Stimulated activated memory B cell treated with anti-CD40 and anti-IgM and Interleukin-4, amounts not matched to agents 10 μg/mL and 1 μg/mL and 100 μg/mL, for 72 hours (primary cell): ENCODE measurements at places on chromosomes 11 and 22.

DNA sequence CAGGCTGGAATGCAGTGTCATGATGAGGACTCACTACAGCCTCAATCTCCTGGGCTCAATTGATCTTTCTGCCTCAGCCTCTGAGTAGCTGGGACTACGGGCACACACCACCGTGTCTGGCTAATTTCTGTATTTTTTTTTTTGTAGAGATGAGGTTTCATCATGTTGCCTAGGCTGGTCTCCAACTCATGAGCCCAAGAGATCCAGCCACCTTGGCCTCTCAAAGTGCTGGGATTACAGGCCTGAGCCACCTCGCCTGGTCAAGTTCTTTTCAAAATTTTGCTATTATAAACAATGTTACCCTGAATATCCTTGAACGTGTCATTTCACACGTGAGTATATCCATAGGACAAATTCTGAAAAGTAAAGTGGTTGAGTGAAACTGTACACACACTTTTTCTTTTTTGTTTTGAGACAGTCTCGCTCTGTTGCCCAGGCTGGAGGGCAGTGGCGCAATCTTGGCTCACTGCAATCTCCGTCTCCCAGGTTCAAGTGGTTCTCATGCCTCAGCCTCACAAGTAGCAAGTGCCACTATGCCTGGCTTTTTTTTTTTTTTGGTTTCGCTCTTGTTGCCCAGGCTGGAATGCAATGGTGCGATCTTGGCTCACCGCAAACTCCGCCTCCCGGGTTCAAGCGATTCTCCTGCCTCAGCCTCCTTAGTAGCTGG is 21.6 kb upstream of the EP300 start:
- ATAC-seq: no peak

DNA sequence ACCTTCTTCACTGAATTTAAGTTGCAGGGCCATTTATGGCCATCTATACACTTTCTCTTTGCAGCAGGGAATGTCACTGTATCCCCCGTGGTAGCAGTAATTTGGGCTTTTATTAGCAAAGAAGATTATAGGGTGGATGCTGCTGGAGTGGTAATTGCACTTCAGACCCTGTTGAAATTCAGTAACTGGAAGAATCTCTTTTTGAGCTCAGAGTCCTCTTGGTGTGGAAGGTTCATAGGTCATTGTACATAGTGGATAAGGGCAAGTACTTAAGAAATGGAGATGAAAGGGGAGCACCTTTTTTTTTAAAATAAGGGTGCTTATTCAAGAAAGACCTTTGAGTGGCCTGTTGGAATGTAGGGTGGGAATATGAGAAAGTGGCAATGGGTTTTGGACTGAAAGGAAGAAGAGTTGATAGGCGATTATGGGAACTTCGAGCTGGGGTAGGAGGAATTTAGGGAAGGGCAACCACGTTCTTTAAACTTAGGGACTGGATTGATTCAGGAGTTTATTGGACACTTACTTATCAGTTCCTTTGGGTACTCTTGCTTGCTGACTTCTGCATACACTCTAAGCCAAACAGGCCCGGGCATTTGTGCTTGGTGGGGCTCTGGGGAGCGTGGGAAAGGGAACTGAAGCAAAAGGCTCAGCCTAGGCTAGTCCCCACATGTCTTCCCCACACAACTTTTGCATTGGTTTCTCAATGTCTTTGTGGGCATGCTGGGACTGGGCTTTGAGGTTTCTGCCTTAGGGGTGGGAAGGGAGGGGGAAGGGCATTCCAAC is 26.5 kb downstream of the CTNND1 start:
- no peak for ATAC-seq

DNA sequence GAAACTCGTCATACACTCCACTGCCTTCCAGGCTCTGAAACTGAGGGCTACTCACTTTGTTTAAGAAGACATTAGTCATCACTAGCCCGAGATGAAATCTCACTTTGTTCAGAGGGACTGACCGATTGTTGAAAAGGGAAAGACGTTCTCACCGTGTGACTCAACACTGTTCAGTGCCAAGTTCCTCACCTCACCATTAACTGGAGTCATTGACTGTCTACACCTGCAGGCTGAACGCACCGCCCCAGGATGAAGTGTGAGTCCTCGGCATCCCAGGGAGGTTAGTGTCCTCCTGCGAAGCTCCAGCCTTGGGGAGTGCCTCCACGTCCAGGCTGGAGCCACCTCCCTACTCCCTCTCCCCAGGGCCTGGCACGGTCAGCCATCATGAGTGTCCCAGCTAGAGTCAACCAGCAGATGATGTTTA is 30.4 kb downstream of the FADD start:
- no peak for ATAC-seq

GRCh38 chr11:2347308-2347830 is 29.7 kb upstream of the CD81 start:
- ATAC-seq: no peak

DNA sequence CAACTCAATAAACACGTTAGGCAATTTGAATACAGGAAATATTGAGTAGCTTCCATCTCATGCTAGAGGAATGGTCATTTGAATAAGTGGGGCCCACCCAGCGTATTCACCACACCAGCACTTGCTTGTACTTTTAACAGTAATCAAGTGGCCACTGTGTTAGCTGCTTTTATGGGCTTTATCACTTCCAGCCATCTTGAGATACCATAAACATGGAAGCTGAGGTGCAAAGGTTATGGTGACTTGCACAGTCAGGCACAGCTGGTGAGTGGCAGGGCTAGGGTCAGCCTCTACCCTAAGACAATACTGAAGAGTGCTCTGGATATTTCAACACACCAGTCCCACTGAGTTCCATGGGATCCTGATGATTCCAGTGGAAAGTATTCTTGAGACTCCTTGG is 6.7 kb downstream of the JOSD1 start:
- no peak for ATAC-seq

DNA sequence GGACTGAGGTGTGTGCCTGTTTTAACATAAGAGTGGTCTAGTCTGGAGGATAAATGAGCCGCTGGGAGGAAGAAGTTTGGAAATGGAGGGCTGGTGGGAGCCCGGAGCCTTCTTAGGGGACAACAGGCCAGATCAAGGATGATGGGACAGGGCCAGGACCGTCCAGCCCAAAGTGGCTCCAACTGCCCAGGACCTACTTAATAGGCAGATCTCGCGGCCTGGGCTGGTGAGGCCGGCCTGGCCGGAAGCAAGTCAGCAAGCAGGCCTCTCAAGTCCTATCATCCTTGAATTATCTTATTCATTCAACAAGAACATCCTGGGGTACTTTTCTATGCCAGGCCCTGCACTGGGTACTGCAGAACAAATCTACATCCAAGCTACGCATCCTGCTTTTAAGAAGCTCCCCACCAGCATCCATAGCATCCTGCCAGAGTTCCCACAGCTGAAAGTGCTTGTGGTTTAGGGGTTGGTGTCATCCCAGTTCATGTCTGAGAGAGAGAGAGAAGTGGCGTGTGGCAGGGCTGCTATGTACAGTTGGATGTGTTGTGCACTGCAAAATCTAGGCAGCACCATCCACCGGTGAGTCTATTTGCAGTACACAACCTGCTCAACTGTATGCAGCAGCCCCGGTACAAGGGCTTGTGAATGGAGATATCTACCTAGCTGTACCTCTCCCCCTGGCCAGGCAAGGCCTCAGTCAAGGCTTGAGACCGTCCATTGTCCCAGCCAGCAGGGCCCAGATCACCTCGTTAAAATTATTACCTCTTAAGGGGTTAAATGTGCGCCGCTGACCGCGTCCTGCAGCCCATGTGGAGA is 82.1 kb downstream of the FBLN1 start:
- ATAC-seq: no peak
